M059J (cell line): ENCODE measurements at places on chromosomes 7 and 10. TPM values are rescaled to one million over a fixed set of nuclear protein-coding genes. Genes with fewer than 3 reads are reported as not detected.

Gene ZNF488
- 0.62 and 0.79 TPM in 2 replicates for total RNA-seq

Gene PTF1A
- not detected in 2 replicates for total RNA-seq

Gene DEPP1
- 38.0 and 38.8 TPM in 2 replicates for total RNA-seq

Gene ZNF394
- total RNA-seq = 24.0 and 32.0 TPM in 2 replicates

Gene LRRC61
- total RNA-seq = 0.47 TPM in 1 of 2 replicates, not detected in the other
